ENCODE measurements at places on chromosomes 4 and X.

- peak; percentile 21 for DNase-seq
Measured at GRCh38 chr4:77473509-77473908, 132.1 kb upstream of the CXCL13 start.

- DNase-seq = no peak
Measured at GRCh38 chr4:135122457-135122856, 920.9 kb upstream of the PABPC4L start.

DNA sequence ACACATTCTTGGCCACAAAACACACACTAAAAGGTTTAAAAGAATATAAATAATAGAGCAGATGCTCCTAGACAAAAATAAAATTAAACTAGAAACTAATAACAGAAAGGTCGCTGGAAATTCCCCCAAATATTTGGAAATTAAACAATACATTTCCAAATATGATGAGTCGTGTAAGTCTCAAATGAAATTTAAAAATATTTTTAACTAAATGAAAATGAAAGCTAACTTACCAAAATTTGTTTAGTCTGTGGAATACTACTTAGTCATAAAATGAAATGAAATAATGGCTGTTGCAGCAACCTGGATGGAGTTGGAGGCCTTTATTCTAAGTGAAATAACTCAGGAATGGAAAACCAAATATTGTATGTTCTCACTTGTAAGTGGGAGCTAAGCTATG lies 20.6 kb upstream of the GUCY1A1 start:
- no peak for DNase-seq

- peak; percentile 65 for DNase-seq
Measured at GRCh38 chrX:40095583-40096394, 2.0 kb downstream of the BCOR start.

- no peak for DNase-seq
Measured at GRCh38 chrX:6851140-6851539, 296.4 kb upstream of the STS start.

- DNase-seq = no peak
Measured at GRCh38 chr4:675036-675882, 917 bp downstream of the MYL5 start.

GRCh38 chr4:104413487-104413886 lies 81.2 kb downstream of the CXXC4 start:
- no peak for DNase-seq

- DNase-seq = peak; percentile 87
Measured at GRCh38 chrX:85569096-85569495, 189.6 kb upstream of the POF1B start.

- DNase-seq = peak; percentile 79
Measured at GRCh38 chrX:9342561-9343051, 122.3 kb upstream of the TBL1X start.

- DNase-seq = no peak
Measured at GRCh38 chr4:26751004-26751403, 109.6 kb upstream of the STIM2 start.

DNA sequence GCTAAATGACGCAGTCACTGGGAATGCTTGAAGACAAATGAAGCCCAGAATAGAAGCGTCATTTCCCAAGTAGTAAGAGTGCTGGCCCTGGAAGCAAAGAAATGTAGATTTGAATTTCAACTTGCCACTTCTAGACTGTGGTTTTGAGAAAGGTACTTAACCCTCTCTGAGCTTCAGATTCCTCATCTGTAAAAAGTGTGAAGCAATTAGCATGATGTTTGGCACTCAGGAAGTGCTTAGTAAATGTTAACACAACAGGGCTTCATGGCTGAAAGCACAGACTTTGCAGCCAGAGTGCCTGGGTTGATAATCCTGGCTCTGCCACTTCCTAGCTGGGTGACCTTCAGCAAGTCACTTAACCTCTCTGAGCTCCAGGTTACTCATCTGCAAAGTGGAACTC lies 147.4 kb upstream of the RPS6KA3 start:
- no peak for DNase-seq

GRCh38 chr4:78136109-78137081 lies 79.3 kb downstream of the FRAS1 start:
- no peak for DNase-seq

DNA sequence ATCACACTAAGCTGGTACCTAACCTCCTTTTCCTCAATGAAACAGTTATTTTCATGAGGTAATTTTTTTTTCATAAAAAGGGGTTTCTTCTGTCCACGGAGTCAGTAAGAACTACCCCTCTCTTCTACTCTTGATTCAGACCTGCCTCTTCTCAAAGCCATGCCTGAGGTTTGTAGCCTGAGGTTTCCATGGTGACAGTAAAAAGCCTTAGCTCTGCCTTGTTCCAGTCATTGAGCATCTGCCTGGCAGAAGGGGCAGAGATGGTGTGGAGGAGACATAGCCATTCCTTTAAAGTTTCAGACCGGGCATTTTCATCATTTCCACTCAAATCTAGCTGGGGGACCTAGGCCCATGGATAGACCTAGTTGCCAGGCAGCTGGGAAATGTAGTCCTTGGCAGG lies 135.5 kb downstream of the REPS2 start:
- no peak for DNase-seq

- DNase-seq = peak; percentile 40
Measured at GRCh38 chrX:135520022-135520552, 373 bp upstream of the INTS6L start.

DNA sequence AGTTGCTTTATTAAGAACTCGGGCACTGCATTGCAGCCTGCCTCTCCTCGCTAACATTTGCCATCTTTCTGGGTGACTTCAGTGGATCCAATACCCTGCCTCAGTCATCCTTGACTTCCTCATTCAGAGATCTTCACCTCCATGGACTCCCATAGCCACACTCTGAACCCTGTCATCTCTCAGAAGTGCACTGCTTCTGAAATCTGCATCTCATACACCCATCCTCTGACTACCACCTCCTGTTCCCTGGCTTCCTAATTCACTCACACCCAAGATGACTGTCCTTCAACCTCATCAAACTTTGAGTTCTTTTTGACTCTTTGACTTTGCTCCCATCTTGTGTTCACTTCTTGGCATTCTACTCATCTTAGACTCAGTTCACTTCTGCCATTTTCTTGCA lies 25.3 kb upstream of the CYBB start:
- no peak for DNase-seq

DNA sequence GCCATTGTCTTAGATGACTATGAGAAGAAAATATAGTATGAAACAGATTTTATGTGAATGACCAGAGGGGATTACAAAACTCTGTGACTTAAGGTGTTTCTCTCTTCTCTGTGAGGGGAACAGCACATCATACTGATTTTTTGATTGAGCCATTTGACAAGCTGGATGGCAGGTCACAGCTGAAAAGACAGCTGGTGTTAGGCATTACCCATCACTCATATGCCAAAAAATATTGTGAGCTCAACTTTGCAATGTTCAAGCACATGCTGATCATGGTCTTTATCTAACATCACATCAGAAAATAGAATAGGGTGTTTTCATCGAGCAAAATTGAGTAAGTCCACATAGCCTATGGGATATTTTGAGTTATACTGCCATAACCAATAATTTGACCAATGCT lies 86.7 kb upstream of the TECRL start:
- DNase-seq = no peak

DNA sequence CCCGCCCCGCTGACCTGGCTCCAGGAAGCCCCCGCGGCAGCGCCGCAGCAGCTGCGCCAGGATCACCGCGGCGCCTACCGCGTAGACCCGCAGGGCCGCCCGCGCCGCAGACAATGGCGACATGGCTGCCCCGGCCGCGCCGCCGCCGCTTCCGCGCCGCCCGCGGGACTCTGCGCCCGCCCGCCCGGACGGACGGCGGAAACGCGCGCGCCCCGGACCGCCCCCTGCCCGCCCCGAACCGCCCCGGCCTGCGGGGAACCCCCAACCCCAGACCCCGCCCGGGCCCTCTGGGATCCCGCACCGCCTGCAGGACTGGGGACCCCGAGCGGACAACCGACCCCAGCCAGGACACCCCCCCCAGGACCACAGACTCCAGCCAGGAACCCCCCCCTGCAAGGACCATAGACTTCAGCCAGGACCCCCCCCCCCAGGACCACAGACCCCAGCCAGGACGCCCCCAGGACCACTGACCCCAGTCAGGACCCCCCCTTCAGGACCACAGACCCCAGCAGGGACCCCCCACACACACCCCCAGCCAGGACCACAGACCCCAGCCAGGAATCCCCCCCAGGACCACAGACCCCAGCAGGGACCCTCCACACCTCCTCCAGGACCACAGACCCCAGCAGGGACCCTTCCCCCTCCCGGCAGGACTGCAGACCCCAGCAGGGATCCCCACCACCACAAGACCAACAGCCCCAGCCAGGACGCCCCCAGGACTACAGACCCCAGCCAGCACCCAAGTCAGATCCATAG lies at the start of the genes DHRSX and ZBED1:
Gene DHRSX (minus strand): TSS at position 174 of the 756 bp plus-strand sequence. CDS start 51 bp downstream, at position 123.
Gene ZBED1 (minus strand): TSS at position 174 of the 756 bp plus-strand sequence. CDS start 10,257 bp downstream, outside the sequence.
- no peak for DNase-seq

GRCh38 chr4:146063143-146063542 lies 112.4 kb upstream of the LSM6 start:
- no peak for DNase-seq

- DNase-seq = no peak
Measured at GRCh38 chrX:10574663-10575062, 45.7 kb downstream of the MID1 start.

- no peak for DNase-seq
Measured at GRCh38 chr4:7126981-7127380, 59.1 kb upstream of the GRPEL1 start.

DNA sequence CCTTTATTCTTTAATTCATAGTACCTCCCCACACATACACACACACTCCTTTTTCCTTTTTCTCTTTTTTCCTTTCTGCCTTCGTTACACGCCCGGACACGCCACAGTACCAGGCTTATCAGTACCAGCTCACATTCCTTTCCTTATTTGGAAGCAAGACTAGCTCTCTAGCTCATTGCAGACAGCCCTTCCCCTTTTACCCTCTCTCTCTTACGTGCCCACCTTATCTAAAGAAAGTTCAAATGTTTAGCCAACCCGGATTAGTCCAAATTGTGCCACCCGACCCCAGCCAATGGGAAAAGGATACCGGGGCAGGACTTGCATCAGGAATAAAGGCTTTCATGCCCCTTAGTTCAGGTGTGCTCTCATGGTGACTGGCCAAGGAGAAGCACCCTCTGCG lies 194.7 kb upstream of the VCX3A start:
- no peak for DNase-seq

DNA sequence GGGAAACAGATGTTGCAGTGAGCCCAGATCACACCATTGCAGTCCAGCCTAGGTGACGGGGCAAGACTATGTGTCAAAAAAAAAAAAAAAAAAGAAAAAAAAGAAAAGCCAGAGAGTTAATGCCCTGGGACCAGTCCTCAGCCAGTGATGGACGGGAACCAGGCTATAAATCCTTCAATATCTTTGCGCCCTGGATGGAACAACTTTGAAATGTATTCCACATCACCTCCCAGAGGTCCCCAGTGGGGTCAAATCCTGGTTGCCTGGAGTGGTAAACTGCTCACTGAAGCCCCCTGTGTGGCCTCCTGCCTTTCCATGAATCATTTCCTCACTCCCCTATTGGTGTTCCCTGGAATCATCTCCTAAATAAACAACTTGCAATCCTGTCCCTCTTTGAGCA lies 166.9 kb downstream of the DEFB131A start:
- no peak for DNase-seq

GRCh38 chrX:147342197-147342596 lies 527.7 kb upstream of the CXorf51A start:
- DNase-seq = no peak

DNA sequence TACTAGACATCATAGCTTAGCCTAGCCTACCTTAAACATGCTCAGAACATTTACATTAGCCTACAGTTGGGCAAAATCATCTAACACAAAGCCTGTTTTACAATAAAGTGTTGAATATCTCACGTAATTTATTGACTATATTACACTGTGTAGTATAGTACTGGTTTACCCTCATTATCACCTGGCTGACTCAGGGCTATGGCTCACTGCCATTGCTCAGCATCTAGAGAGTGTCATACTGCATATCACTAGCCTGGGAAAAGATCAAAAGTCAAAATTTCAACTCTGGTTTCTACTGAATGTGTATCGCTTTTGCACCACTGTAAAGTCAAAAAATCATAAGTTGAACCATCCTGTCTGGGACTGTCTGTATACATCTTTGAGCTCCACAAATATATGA lies 78.6 kb downstream of the CEP44 start:
- DNase-seq = no peak

- DNase-seq = peak; percentile 68
Measured at GRCh38 chr4:12884846-12885796, 599.0 kb downstream of the RAB28 start.

DNA sequence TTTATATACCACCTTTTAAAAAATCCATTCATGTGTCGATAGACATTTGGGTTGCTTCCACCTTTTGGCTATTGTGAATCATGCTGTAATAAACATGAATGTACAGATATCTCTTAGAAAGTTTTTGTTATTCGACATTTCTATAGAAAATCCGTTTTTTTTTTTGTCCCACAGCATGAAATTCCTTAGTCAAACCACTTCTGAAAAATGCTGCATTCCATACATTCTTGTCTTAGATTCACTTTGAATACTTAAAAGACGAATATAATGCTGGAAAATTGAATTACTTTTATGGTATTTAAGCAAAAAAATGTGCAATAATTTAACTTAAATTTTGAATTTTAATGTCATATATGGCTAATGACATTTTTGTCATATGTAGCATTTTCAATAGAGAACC lies 1345.5 kb downstream of the TECRL start:
- no peak for DNase-seq

- DNase-seq = no peak
Measured at GRCh38 chr4:76571274-76571673, 136.2 kb downstream of the SHROOM3 start.

DNA sequence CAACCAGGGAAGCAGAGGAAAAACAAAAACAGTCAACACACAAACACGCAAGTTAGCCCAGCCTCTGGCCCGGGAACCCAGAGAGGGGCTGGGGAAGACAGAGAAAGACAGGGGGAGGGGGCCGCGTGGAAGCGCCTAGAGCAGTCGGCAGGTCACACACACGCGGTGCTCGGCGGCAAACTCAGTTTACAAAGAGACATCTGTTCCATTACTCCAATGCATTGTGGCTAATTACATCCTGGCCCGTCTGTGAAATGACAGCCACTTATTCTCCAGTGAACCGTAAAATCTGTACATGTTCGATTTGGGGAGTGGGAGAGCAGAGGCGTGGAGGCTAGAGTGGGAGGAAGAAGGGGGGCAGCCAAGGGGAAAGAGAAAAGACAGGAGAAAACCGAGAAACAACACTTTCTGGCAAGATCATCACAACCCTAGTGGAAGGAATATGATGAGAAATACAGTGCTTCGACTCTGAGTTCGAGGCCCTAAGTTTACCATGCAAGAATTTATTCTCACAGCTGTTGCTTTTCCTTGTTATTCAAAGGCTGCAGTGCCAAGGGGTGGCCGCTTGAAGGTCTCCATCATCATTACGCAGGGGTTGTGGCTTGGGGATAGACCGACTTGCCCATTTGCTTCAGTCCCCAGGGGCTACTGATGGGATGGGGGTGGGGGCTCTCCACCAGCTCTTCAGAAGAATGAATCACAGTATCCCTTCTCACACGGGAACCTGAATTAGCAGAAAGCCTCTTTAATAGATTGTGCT lies 167.7 kb downstream of the MGST2 start:
- no peak for DNase-seq
